Midbrain (tissue), 1 donor: ENCODE measurements at places on chromosomes 2 and 18.

GRCh38 chr18:7809978-7810377 lies 242.9 kb downstream of the PTPRM start:
- no peak for DNase-seq

GRCh38 chr18:1513519-1513918 lies 608.8 kb downstream of the ADCYAP1 start:
- no peak for DNase-seq

- DNase-seq, result no peak
Observed at GRCh38 chr2:130303169-130303568, 39.5 kb upstream of the IMP4 start.

DNA sequence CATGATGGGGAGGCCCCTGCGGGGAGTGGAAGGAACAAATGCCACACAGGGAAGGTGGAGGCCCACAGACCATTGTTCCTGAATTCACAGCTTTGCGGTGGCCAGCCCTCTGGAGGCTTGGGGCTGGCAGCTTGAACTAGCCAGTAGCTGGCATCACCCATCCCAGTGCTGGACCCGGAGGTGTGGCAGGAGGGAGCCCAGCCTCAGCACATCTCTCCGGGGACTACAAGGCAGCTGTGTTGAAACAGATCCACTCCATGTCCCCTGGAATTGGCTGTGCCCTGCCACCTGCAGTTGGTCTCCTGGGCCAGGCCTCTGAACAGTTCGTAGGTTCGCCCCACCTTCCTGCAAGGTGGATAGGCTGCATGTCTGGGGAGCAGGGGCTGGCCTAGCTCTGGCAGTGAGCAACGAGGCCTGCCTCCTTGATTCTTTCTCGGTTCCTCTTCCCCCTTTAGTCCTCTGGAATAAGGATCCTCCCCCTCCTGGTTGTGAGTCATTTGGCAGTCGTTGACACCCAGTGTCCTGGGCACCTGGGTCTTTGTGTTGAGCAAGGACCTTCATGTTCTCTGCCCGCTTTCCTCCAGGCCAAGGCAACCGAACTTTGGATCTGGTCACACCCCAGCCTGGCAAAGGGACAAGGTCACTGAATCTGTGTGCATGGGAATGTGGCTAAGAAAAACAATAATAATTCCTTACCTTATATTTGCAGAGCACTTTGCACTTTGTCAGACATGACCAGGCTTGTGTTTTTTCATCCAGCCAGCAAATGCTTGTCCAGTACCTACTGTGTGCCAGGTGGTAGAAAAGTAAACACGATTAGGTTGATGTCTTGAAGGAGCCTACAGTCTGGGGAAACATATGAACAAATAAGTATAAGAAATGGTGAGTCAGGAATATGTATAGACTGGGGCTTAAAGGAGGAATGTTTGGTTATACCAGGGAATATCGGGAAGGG lies 55.0 kb upstream of the MCFD2 start:
- no peak for DNase-seq

- DNase-seq, result no peak
Observed at GRCh38 chr2:189072036-189072435, 97.9 kb downstream of the COL3A1 start.
